ENCODE measurements at places on chromosomes 3 and 15.

- DNase-seq: no peak
Measured at GRCh38 chr3:54531741-54532140, 396.1 kb downstream of the LRTM1 start.

- DNase-seq: no peak
Measured at GRCh38 chr15:49232236-49232806, 62.3 kb downstream of the GALK2 start.

DNA sequence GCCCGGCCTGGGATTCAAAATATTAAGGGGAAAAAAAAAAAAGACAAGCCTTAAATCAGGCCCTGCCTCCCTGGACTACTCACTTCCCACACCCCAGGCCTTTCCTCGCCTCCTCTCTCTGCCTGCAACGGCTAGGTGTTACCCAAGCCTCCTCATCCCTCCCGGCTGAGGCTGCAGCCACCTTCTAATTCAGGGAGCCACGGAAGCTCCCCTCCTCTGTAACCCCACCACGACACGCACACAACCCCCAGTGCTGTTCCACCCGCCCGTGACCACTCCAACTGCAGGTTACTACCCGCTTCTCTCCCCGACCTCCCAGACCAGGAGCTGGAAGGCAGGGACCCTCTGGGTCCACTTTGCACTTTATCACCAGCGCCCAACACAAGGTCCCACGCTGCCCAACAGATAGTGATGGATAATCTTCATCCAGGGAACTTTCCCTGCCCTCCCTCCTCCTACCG lies 936 bp downstream of the KIF7 start:
- no peak for DNase-seq

DNA sequence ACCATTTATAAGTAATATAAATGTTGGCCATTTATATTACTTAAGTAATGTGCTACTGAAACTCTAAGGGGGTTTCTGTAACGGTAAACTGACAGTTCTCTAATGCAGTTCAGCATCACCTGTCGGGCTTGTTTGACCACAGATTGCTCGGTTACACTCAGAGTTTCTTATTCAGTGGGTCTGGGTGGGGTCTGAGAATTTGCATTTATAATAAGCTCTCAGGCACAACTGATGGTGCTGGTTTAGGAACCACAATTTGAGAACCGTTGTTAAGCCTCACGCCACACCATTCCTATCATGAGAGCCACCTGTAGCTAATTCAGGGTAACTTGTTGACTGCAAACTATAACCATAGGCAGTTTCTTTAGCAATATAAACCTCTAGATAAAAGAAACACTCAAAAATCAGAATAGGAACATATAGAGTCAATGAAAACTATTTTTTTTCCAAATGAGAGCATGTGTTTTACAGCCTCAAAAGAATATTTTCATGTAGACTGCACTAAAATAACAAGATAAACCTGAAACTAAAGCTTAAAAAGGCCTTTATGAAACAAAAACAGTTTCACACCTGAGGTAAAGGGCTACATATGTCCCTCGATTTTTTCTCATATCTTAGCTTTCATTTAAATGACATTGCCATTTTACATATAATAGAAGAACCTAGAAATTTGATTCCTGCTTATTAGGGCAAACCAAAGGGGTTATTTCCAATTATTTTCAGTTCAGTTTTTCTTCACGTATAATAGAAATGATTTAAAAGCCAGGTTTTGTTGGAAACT lies 604.8 kb downstream of the UNC13C start:
- peak; percentile 4 for DNase-seq

- no peak for DNase-seq
Measured at GRCh38 chr3:193744048-193744821, 151.2 kb downstream of the OPA1 start.

GRCh38 chr15:68504681-68505170 lies 72.8 kb upstream of the ITGA11 start:
- no peak for DNase-seq

GRCh38 chr15:94205366-94205765 lies 26.0 kb upstream of the MCTP2 start:
- no peak for DNase-seq

DNA sequence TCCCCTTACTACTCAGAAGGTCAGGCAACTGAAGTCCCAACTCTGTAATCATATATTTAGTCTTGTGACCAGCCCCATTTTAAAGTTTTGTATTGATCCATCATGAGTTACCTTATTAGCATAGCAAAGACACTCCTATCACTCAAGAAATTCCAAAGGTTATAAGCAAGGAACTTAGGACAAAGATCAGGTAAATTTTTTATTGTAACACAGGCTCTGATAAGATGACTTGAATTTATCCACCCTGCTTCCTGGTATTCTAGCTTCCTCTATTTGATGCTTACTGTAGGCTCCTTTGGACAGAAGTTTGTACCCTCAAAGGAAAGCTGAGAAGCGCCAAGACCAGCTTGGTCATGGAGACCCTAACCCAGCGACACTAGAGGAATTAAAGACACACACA lies 8.2 kb upstream of the NDN start:
- no peak for DNase-seq

GRCh38 chr15:80640531-80641121 lies 54.5 kb upstream of the ABHD17C start:
- no peak for DNase-seq

- peak; percentile 8 for DNase-seq
Measured at GRCh38 chr3:94069194-94069813, 6.4 kb downstream of the NSUN3 start.

GRCh38 chr3:179716811-179717210 lies 64.0 kb downstream of the USP13 start:
- DNase-seq: no peak

GRCh38 chr3:158794936-158795518 lies 6.8 kb upstream of the MFSD1 start:
- peak; percentile 26 for DNase-seq

DNA sequence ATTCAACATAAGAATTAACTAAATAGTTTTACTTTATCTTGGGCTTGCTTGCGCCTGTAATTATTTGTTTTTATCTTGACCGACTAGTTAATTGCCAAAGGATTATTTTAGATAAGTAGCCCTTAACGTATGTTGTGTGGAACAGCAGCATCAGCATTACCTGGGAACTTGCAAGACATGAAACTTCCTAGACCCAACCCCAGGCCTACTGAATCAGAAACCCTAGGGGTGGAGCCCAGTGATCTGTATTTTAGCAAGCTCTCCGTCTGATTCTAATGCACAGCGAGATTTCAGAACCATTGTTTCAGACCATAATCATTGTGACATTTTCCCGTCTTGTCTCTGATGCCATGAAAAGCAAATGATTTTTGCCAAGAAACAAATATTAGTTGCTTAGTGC lies 31.1 kb downstream of the FILIP1L start:
- no peak for DNase-seq

- DNase-seq: no peak
Measured at GRCh38 chr3:124094496-124094895, 102.6 kb upstream of the ROPN1 start.

- peak; percentile 84 for DNase-seq
Measured at GRCh38 chr15:40320931-40321371, 2.5 kb upstream of the INAFM2 start.

DNA sequence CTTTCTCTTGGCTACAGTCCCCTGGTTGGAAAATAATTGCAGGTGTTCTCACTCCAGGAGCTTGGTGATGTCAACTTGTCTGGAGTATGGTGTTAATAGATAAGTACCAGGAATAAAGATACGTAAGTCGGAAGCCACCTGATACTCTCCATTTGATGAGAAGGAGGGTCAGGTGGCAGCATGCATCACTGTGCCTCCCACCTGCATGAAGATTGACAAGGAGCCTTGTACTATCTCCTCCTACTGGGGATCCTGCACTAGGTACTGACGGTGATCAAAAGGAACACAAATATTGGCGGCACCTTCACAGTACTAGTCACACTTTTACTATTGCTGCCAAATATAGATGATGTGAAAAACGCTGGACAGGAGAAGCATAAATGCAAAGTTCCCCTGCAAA lies 32.6 kb upstream of the GABRB3 start:
- DNase-seq: no peak

DNA sequence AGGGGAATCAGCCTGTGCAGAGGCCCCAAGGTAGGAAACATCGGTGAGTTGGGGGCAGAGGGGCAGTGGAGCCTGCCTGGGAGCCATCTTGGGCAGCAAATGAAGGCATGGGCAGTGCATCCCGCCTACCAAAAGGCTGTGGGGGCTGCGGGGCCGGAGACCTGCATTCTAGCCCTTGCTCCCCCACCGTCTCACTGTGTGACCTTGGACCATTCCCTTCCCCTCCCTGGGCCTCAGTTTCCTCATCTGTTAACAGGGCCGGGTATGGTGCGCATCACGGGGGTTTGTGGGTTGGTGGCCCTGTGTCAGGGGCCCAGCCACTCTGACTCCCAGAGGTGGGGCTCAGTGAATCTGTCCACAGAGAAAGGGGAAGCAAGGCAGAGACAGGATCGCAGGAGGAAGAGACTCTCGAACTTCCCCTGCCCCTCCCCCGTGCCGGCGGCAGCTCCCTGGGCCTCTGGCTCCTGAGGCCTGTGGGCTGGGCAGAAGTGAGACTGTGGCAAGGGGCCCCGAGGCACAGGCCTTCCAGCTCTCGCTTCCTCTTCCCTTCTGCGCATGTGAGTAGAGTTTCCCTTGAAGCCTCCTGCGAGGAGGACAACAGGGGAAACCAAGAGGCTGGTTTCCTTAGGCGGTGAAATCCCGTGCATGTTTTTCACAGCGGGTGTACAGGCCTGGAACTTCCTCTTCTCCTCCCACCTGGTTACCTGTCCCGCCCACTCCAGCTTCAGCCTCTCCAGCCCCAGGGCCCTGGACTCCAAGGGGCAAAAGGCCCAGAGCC lies 42.9 kb downstream of the IDH2 start:
- DNase-seq: peak; percentile 85

- DNase-seq: no peak
Measured at GRCh38 chr15:71789616-71790015, 20.7 kb upstream of the NR2E3 start.

- no peak for DNase-seq
Measured at GRCh38 chr3:197811343-197811742, 20.3 kb downstream of the LRCH3 start.

- DNase-seq: no peak
Measured at GRCh38 chr15:55959744-55960447, 33.5 kb downstream of the NEDD4 start.

DNA sequence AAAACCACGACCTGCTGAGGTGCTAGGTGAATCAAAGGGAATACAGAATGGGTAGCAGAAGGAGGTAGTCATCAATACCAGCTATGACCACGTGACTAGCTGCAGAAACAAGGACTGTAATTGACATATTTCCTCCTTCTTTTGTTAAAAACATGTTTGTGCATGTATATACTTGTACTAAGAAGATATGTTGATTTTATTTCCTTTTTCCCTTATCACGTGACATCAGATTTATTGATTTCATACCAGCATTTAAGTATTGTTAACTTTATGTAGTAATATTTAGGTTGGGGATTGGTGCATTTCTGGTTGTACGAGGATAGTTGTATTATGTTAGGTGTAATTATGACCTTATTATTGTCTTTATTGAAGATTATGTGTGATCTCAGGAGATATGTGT lies 36.2 kb downstream of the PEX5L start:
- DNase-seq: no peak

DNA sequence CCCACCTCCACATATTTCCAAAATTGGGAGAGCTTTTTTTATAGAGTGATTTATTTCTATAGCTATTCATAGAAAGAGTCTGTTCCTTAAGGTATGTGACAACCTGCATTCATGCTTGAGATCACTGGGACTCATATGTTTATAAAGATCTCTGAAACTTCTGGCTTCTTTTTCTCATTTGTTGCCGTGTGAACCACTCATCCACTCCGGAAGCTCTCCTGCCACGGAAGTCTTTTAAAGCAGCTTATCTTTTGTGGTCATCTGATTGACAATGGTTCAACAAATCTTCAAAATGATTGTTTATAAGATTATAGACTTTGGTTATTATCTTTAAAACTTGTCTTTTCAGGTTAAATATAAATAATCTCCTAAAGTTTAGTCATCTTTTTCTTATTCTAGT lies 260.5 kb downstream of the C3orf38 start:
- no peak for DNase-seq

DNA sequence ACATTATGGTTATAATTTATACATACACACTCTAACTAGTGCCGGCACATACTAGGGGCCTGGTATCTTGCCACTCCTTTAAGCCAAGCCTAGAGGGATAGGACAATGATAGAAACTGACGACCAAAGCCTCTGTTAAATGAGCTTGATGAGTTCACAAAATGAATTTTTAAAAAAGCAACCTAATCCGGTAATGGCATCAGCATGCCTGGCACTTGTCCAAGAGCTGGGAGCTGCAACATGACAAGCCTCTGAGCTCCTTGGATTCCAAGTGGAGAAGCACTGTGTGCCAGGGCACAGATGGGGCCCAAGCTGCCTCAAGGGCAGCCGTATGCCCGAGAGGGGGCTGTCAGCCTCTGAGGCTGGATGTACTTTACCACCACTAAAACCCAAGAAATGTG lies 9.7 kb downstream of the ETV5 start:
- no peak for DNase-seq

DNA sequence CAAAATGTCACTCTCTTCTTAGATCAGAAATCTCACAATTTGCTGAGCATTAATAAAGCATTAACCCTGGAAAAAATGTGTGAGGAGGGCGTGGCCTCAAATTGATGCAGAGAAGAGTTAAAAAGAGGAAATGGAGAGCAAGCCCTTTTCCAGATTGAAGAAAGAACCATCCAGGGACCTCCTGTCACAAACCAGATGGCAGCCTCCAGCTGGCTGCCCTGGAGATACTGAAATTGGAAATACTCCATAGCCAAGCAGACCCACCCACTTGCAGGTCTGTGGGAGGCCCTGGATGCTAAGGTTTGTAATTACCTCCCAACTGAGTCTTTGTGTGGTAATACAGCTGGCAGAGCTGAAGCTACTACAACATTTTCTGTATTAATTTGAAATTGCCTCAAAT lies 214.9 kb downstream of the IL20RB start:
- no peak for DNase-seq

- DNase-seq: no peak
Measured at GRCh38 chr3:97297032-97297431, 467.5 kb upstream of the ARL6 start.

DNA sequence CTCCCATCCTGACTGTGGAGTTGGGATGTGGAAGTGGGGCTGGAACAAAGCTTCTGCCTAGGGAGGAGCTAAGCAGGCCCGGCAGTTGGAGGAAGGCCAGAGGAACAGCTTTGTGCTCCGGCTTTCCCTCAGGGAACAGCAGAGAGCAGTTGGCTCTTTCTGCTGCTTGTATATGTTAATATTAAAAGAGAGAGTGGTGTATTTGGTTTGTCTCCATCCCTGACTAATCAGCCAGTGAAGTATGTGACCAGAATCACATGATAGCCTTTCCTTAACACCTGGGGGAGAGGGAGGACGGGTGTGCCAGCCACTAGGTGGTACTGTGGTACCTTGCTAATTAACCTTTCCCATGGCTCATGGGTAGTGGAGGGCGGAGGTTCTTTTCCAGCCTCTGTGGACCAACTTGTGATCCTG lies 10.0 kb downstream of the EIF2B5 start:
- no peak for DNase-seq

DNA sequence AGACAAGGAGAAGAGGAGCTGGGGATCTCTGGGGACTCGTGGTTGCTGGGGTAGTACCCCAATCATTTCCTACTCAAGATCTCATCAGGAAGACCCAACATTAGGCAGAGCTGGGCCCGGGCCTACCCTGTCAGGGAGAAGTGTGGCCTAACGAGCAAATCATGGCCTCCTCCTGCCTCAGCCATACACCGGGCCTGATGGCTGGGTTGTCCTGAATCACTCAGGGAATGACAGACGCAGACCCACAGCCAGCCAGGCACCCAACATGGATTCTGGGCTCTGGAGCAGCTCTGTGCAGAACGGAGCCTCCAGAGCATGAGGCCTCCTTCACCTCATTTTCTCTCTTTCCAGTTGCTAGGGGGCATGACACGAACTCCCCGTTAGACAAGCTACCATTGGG lies 19.7 kb downstream of the ITGA11 start:
- DNase-seq: no peak

- no peak for DNase-seq
Measured at GRCh38 chr3:158912621-158913020, 110.8 kb downstream of the MFSD1 start.
